ENCODE measurements at places on chromosomes 1 and 21. TPM values are rescaled to one million over a fixed set of nuclear protein-coding genes. Genes with fewer than 3 reads are reported as not detected.

RNU1-1 gene
- total RNA-seq = 1,293 TPM

ATP1A2 gene
- total RNA-seq = not detected

LDLRAD2 gene
- total RNA-seq = not detected

FCRLB gene
- 0.24 TPM for total RNA-seq

LMX1A gene
- not detected for total RNA-seq

GBP7 gene
- total RNA-seq = 0.13 TPM

LCE1E gene
- total RNA-seq = not detected

TMEM200B gene
- total RNA-seq = 0.38 TPM

TBX15 gene
- total RNA-seq = not detected

PLA2G2F gene
- total RNA-seq = not detected

TRNP1 gene
- total RNA-seq = 0.73 TPM

IL10 gene
- 7.6 TPM for total RNA-seq

LIX1L gene
- total RNA-seq = 42.6 TPM

ADAMTS4 gene
- total RNA-seq = 0.37 TPM

XCL1 gene
- total RNA-seq = 242 TPM

ZBTB37 gene
- 10.4 TPM for total RNA-seq

CFAP74 gene
- not detected for total RNA-seq

TRAF3IP3 gene
- 193 TPM for total RNA-seq

C4BPB gene
- not detected for total RNA-seq

GPR161 gene
- 0.73 TPM for total RNA-seq

BRINP2 gene
- not detected for total RNA-seq

FAM78B gene
- 0.22 TPM for total RNA-seq

APCS gene
- total RNA-seq = not detected

CFHR2 gene
- total RNA-seq = not detected
